ENCODE measurements at places on chromosomes 2 and 18.

DNA sequence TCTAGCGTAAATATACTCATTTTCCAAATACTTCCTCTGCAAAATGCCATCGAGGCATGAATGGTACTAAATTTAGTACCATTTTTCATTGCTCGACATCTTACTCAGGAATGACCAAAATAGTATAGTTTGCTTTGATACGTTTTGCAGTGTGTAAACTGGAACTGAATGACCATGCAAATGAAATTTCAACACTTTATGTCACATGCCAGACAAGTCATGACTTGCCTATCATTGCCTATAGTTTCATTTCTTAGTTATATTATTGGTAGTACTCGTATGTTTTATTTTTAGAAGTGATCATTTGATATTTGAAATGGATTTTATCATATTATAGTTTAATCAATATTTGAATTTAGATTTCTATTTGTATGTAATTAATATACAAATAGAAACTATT is 9.1 kb downstream of the MSTN start:
- H3K27me3 ChIP-seq: no peaks in the 10 kb centered on the region
- no peak overlapping the region for H3K4me3 ChIP-seq
- no peak overlapping the region for H3K27ac ChIP-seq
- no peaks in the 10 kb centered on the region for H3K4me1 ChIP-seq
- DNase-seq: no peak

GRCh38 chr18:8367217-8367988 is 241.8 kb upstream of the RAB12 start:
- no peak for DNase-seq
- H3K4me3 ChIP-seq: peak overlapping the region; percentile 35
- H3K4me1 ChIP-seq: no peaks in the 10 kb centered on the region

DNA sequence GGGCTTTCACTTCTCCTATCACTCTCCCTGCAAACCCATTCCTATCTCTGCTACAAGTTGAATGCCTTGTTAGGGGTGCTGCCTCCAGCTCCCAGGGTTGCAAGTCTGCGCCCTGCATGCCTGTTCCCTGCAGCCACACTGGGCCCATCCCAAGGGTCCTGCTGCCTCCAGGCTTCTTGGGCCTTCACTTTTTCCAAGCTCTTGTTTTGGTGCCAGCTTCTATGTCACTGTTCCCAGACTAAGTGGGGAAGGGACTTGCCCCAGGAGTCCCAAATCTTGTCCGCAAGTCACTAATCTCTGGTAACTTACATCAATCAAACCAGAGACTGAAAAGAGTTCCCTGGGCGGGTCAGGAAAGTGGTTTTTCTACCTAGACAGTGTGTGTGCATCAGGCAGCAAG is 65.4 kb downstream of the ZCCHC2 start:
- no peaks in the 10 kb centered on the region for H3K36me3 ChIP-seq
- DNase-seq: no peak
- H3K4me1 ChIP-seq: peaks cover 18% of the 10 kb centered on the region
- H3K27me3 ChIP-seq: no peaks in the 10 kb centered on the region
- H3K27ac ChIP-seq: no peak overlapping the region

- H3K36me3 ChIP-seq: no peaks in the 10 kb centered on the region
- no peak overlapping the region for H3K4me3 ChIP-seq
- H3K4me1 ChIP-seq: no peaks in the 10 kb centered on the region
- no peak for DNase-seq
- no peaks in the 10 kb centered on the region for H3K27me3 ChIP-seq
- no peak overlapping the region for H3K27ac ChIP-seq
These were observed 26.2 kb downstream of the STK39 start for GRCh38 chr2:168220965-168221819.

DNA sequence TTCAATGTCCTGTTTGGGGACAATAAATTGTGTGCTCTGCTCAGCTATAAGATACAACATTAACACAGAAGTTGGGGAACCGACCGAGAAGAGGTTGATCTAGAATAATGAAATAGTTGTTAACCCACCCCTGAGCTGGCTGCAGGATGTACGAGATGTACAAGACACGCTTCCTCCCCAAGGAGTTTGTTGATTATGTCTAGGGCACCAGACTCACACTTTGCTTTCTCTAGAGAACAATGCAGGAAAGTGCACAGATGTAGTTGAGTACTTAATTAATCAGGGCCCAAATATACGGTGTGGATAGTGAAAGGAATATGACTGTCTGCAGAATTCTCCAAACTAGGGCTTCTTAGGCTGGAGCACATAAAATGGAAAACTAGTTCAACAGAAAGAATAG is 415.2 kb upstream of the TNP1 start:
- H3K4me1 ChIP-seq: no peaks in the 10 kb centered on the region
- no peaks in the 10 kb centered on the region for H3K36me3 ChIP-seq
- no peaks in the 10 kb centered on the region for H3K27me3 ChIP-seq
- no peak for DNase-seq
- H3K27ac ChIP-seq: no peak overlapping the region
- H3K4me3 ChIP-seq: no peak overlapping the region

- no peak overlapping the region for H3K27ac ChIP-seq
- H3K27me3 ChIP-seq: no peaks in the 10 kb centered on the region
- no peak overlapping the region for H3K4me3 ChIP-seq
- no peak for DNase-seq
- H3K4me1 ChIP-seq: peaks cover 9% of the 10 kb centered on the region
These were observed 38.2 kb downstream of the CERS6 start for GRCh38 chr2:168494190-168494711.

DNA sequence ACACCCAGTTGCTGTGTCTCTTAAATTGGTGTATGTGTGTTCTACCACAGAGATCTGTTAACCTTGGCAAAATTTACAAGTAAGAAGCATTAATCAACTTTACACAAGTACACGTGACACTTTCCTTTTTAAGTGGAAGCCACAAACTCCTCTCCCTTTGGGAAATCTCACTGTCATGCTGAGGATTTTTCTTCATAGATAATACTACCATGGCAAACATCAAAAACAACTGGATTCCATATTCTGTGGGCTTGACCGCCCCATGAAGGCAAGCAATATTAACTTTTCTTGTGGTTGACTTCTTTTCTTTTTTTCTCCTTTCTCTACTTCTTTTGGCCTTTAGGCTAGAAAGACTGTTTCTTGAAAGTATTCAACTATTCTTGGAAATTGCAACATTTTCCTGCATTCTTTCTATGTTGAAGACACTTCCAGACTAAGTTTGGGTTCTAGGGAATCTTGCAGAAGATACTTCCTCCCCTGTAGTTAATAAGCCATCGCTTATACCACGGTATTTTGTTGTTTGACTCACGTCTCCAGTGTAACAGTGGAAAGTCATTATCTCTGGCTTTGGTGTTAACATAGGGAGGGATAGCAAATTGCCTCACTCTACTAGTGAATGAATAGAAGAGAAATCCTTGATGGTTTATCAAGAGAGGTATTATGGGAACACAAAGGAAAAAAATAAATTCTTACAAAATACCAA is 79.5 kb downstream of the SLC8A1 start:
- H3K4me1 ChIP-seq: no peaks in the 10 kb centered on the region
- H3K4me3 ChIP-seq: no peak overlapping the region
- H3K36me3 ChIP-seq: no peaks in the 10 kb centered on the region
- DNase-seq: no peak
- no peaks in the 10 kb centered on the region for H3K27me3 ChIP-seq
